ENCODE measurements at places on chromosomes 6 and 20.

GRCh38 chr6:44712353-44713111, 325.0 kb downstream of the CDC5L start:
- no peak for DNase-seq

- peak; percentile 78 for DNase-seq
Observed at GRCh38 chr20:36574366-36575135, 1.2 kb downstream of the TGIF2 start.

- no peak for DNase-seq
Observed at GRCh38 chr6:6656287-6656686, 67.8 kb downstream of the LY86 start.

GRCh38 chr20:63741676-63742380, 2.3 kb downstream of the SLC2A4RG start:
- no peak for DNase-seq

DNA sequence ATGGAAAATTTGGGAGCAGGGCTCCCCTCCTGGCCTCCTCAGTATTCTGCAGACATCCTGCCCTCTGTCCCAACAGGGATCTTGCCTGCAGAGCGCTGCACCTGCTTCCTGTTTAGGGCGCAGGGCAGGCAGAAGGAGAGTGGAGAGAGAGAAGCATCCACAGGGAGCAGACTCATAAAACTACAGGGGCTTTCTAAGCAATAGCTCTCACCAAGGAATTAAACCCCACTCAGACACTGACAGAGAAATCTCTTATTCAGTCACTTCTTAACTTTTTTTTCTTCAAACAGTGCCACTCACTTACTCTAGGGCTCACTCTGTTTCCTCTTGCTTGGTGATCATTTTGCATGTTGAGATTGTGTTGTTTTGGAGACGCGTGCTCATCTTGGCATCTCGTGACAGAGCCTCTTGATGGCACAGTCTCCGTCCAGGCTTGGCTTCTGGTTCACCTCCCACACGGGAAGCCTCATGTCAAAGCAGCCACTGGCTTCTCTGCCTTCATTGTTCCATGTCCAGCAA, 153.1 kb upstream of the INSM1 start:
- no peak for DNase-seq

- DNase-seq: no peak
Observed at GRCh38 chr20:43096126-43096930, 93.4 kb downstream of the PTPRT start.

DNA sequence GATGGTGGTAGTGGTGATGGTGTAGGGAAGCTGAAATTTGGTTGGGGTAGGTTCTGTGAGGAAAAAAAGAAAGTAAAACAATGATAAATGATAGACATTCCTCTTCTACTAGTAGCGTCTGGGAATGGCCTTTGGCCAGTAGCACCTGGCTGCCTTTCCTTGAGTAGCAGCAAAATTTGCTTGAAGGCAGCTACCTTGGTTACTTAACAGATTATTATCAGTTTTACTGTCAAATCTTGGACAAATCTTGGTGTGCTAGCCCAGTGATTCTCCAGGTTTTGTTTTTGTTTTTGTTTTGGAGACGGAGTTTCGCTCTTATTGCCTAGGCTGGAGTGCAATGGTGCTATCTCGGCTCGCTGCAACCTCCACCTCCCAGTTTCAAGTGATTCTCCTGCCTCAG, 26.4 kb downstream of the LIN28B start:
- no peak for DNase-seq

DNA sequence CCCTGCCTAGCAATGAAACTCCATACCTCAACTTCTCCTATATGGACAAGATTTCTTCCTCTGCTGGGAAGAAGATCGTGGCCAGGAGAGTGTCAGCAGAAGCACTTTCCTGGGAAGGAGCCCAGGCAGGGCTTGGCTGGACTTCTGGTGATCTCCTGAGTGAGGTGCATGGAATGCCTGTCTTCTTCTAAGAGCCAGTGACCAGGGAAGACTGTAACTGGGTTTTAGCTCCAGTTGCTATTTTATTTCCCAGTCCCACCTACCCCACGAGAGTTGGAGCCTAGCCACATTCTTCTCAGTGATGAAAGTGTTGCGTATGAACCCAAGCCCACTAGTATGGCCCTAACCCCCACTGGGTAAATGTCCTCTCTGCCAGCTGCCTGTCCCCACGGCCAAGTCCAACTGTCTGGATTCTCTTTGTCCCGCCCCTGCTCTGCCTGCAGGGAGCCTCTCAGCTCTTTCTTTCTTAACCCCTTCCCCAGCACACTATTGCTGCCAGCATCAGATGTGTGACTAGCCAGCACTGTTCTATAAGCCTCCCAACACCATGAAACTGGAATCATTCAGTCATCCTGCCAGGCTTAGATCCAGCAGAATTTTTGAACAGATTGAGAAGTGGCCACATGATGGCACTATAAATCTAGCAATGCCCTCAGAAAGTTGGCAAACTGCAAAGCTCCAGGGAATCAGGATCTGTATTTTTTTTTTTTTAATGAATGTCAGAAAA, 69.8 kb upstream of the FAM184A start:
- peak; percentile 92 for DNase-seq

DNA sequence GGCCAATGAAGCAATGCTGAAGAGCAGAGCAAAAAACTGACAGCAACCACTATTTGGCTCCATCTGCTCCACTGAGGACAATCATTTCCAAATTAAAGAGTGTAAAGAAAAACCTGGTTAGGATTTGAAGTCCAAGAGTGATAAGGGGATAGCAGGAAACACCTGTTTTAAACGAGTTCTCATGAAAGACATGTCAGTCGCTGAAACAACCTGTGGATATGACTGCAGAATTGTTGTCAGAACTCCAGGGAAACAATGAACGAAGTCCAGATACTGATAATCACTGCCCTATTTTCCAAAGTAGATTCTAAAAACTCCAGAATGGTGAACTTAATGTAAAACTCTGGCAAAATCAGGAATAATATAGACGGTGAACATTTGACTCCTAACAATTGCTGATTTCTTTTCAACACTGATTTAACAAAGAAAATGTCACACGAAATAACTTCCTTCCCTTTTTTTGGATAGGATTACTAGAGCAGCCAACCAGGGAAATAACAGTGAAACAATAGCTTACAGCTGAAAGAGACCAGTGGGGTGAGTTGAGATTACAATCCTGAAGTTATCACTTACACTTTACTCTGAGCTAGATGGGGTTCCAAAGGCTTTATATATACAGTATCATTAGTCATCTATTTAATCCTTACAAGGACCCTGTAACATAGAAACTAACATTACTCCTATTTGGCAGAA, 83.7 kb downstream of the ELOVL5 start:
- DNase-seq: no peak

DNA sequence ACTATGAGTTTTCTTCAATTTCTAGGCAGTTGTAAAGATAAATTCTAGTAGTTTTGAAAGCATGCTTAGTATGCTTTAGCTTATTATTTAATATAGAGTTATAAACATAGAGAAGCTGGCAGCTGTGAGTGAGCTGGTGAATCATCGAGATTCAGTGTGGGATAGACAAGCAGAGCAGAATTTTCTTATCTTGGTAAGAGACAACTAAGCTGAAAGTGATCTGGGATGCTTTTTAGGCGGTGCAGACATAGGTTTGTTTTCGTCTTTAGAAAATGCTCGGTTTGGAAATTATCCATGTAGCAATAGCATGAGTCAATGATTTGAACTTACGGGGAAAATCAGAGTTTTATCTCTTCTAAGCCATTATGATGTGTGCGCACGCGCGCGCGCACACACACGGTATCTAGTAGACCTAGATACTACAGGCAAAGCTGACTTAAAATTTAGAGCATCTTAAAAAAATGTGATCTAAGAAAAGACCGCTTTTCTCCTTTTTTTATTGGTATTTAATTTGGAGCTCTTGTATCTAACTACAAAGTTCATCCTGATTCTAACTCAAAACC, 128.3 kb upstream of the MAP3K7 start:
- no peak for DNase-seq

GRCh38 chr20:53925651-53926401, 144.6 kb downstream of the BCAS1 start:
- DNase-seq: no peak

DNA sequence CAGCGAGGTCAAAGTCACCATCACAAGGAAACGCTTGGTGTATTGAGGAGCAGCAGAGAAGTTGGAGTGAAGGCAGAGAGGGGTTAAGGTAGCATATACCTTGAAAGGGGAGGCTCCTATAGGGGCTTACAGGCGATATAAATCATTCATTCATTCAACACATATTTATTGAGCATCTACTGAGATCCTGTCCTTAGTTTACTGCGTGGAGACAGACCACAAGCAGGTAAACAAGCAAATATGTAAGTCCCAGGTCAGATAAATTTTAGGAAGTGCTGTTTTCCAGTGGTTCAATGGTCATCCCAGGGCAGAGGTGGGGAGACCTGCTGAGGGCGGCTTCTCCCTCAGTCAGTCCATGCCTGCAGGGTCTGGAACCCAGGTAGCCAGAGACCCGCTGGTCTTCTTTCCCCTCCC, 761 bp upstream of the DNMT3B start:
- DNase-seq: no peak

DNA sequence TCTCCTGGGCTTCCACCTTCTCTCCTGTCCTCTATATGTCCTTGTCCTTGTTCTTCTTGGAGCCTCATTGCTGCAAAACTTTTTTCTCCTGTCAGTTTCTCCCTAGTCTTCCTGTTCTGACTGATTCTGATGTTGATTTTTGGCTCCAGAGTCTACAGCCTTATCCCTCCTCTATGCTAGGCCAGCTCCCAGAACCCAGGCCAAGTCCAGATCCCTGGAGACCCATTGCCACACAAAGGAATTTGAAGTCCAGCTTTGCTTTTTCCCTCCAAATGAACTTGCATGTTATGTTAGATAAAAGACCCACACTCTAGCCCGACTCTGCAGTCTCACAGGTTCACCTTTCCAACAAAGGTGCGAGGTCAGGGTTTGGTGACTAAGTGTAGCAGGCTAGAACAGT, 203.1 kb downstream of the FNDC1 start:
- no peak for DNase-seq

DNA sequence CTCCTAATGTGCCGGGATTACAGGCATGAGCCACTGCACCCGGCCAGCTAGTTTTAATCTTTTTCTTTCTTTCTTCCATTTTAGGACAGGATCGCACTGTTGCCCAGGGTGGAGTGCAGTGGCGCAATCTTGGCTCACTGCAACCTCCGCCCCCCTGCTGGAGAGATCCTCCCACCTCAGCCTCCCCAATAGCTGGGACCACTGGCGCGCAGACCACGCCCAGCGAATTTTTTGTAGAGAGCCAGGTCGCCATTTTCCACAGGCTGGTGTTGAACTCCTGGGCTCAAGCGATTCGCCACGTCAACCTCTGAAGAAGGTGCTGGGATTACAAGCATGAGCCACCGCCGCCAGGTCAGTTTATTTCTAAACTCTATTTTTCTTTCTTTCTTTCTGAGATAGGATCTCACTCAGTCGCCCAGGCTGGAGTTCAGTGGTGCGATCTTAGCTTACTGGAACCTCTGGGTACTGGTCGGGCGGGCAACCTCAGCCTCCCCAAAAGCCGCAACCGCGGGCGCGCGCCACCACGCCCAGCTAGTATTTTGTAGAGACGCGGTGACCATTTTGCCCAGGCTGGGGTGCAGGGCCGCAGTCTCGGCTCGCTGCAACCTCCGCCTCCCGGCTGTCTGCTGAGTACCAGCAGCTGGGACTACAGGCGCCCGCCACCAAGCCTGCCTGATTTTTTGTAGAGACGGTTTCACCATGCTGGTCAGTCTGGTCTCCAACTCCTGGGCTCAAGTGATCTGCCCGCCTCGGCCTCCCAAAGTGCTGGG, 20.0 kb upstream of the LIN28B start:
- no peak for DNase-seq

GRCh38 chr6:137219664-137220252, 573 bp upstream of the IFNGR1 start:
- no peak for DNase-seq

DNA sequence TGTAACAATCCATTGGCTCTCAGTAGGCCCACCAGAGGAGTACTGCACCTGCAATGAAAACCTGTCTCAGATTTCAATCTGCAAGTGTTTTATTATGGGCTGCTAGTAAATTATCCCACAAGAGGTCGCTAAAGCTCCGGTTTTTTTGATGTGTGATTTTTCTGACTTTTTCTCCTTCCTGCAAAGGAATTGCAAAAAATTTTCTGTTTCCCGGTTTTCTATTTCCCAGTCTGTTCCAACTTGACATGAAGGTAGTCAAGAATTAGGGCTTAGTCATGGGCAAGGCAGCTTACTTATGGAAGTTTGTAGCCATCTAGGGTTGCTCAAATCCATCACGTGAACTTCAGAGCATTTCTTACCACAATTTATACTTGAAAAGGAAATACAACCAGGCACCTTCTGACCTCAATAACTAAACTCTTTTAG, 38.5 kb upstream of the AHI1 start:
- peak; percentile 88 for DNase-seq

DNA sequence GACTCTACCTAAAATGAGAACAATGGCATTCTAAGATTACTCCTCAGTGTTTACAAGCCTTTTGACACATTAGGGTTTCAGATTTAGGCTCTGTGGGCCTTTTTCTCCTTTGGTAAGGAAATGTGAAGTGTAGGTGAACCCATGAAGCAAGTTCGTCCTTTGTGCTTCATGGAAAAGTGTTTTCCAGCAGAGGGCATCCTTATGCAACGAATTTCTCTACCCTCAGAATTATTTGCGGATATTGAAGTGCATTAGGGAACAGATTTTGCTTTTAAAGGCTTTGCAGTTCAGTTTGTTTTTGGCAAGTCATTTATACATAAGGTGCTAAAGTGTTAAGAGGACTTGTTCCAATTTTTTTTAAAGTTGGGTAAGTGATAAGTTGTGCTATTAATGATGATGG, 55.7 kb upstream of the FERMT1 start:
- peak; percentile 58 for DNase-seq

DNA sequence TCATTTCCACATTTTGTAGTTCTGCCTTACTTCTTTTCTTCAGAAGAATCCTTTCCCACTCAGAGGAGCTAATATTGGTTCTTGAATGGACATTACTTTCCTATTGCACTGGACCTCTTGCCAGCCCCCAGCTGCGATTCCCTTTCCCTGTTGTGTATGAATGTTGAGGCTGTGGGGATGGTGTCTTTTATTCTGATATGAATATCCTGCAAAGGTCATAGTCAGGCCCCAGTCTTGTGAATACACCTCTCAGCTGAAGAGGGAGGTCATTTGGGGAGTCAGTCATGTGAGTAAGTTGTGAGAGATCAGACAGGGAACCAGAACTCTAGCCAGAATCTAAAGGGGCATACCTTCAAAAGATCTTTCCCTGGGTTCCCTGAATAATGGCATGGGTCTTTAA, 32.6 kb upstream of the OSTM1 start:
- no peak for DNase-seq

GRCh38 chr6:46062312-46062711, 46.7 kb upstream of the CLIC5 start:
- no peak for DNase-seq

- peak; percentile 73 for DNase-seq
Observed at GRCh38 chr6:16639684-16640480, 121.4 kb downstream of the ATXN1 start.
